ENCODE measurements at places on chromosomes 3 and 15.

DNA sequence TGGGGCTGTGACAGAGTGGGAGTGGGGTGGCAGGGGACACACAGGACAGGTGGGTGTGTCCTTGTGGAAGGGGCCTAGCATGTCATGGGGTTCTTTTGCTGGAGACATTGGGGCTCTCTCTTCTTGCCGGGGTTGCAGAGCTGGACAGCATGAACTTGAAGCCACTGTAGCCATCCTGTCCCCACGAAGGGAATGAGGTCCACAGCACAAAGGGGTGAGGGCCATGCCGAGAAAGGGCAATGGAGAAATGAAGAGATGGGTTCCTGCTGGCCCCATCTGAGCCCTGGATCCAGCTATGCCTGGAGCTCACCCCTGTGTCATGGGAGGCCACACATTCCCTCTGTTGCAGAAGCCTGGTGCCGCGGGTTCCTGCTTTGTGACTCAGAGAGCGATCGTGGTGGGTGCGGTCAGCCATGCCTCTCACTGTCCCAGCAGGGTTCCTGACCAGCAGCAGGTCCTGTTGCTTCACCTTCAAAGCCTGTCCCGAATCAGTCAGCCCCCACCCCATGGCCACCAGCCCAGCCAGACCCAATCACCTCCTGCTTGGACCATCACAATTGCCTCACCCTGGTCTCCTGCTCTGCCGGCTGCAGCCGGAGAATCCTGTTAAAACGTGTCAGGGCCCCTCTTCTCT lies 50.0 kb downstream of the DNAJB8 start:
- no peak for DNase-seq

DNA sequence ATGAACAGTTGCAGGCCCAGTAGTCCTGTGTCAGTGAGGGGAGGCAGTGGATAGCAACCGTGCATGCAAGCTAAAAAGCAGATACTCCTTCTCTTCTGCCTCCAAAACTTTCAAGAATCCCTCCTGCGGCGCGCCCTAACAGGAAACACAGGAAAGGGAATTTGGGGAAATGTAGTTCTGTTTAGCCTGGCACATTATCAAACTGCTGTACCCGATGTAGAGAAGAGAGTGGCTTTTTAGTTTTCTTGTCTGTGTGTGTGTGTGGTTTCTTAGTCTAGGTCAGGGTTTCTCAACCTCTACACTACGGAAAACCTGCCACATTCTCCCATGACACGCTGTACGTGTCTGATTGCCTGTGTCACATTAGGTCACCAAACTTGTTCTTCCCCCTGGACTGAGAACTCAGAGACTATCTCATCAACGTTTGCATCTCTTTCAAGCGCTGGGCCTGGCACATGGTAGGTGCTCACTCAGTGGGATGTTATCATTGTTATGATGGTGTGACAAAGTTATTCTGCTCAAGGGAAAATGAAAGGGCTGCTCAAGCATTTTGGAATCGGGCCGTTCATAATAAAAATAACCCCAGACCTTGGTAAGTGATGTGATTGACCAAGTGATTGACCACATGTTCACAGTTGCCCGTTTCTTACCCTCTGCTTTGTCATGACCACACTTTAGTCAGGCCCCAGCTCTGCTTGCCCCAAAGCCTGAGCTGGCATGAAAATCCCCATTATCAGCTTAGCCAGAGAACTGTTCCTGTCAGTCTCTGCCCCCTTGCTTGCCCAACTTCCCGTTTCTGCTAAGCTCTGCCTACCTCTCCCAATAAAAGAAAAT lies 33.2 kb downstream of the TM4SF4 start:
- DNase-seq: no peak

DNA sequence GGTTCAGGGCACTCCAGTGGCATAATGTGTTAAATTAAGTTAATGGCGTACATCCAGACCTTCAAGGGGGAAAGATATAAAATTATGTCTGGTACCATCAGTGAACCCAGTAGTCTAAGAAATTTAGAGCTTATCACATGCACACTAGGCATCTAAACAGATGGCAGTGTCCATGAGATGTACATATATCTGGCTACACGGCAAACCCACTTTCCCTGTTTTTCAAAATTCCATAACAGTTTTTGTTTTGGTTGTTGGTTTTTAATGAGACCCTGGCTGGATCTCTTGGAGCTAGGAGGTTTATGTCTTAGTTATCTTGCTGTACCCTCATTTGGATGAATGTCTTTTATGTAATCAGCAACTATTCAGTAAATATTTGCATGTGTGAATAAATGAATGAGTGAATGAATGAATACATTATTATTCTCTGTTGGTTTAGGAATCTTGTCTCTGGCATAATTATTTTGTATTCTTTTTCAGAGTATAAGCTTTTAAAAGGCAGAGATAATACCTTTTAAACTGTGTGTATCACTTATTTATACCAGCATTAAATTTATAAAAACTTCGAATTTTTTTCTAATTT lies 3.1 kb upstream of the UTS2B start:
- DNase-seq: no peak

DNA sequence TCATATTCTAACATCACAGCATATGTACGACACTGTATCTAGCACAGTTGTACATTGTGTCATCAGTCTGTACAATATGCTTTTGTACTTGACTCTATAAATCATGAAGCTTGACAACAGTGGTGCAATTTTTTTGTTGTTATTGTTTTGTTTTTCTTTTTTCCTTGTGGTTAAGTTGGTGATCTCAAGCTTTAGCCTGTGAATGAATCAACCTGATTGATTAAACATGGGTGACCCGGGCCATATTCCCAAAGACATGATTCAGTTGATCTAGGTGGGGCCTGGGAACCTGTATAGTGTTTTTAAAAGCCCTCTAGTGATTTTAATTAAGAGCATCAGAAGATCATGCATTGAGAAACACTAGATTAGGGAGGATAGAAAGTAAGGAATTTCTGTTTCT lies 101.8 kb upstream of the AADACL2 start:
- DNase-seq: no peak

DNA sequence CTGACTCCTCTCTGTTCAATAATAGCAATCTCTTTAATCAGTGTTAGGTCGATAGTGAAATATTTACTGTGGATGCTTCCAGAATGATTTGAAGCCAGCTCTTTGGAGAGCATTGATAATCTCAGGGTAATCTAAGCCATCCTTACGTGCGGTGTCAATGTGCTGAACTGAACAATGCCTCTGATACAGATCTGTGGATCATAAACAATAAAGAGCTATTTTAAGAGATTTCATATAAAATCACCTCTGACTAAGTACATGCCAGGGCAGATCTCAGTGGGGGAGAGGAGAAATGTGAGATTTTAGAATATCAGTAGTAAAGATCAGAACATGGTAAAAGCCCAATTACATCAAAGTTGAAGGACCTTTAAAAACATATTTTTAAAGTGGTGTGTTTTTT lies 319.3 kb upstream of the GBE1 start:
- no peak for DNase-seq
